Posterior vena cava (tissue), 2 donors: ENCODE measurements at places on chromosomes 11 and 22.

DNA sequence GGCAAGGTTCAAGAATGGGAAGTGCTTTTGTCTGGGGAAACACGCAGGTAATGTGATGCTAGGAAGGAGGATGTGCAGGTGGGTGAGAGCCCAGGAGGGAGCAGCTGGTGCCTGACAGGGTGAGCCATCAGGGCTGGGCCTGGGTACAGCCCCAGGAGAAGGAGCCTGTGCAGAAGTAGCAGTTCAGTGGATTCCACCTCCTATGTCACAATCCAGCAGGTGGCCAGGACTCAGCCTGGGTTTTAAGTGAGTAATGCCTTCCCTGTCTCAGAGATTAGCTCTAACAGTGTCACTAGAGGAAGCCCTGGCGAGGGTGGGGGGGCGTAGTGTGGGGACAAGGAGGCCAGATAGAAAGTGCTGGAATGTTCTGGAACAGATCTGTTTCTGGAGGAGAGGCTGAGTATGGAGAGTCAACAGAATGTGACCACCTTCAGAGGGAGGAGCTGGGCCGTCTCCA, 8.1 kb downstream of the RIC8A start:
- DNase-seq: peak; percentile 35

DNA sequence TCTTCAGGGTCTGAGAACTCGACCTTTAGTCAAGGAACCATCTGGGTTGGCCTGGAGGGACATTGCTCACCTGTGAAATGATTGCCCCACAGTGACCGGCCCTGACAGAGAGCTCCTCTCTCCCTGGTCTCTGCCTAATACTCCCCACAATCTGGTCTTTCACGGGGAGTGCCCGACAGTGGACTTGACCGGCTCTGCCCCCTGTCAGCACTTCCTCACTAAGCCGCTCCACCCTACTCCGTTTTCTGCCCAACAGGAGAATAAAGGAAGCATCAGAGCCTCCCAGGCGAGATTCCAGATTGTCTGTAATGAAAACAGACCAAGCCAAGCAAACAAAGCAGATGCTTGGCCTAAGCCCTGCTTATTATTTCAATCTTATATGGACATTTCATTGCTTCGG, 87.8 kb downstream of the FBXO7 start:
- DNase-seq: no peak

GRCh38 chr11:117281159-117281558, 10.0 kb upstream of the BACE1-AS start:
- DNase-seq: no peak

GRCh38 chr11:11043721-11044120, 185.9 kb upstream of the ZBED5 start:
- no peak for DNase-seq

- no peak for DNase-seq
These were observed 9.9 kb downstream of the CTSC start for GRCh38 chr11:88327462-88328143.

GRCh38 chr22:17114173-17114897, 6.8 kb downstream of the TMEM121B start:
- peak; percentile 68 for DNase-seq

DNA sequence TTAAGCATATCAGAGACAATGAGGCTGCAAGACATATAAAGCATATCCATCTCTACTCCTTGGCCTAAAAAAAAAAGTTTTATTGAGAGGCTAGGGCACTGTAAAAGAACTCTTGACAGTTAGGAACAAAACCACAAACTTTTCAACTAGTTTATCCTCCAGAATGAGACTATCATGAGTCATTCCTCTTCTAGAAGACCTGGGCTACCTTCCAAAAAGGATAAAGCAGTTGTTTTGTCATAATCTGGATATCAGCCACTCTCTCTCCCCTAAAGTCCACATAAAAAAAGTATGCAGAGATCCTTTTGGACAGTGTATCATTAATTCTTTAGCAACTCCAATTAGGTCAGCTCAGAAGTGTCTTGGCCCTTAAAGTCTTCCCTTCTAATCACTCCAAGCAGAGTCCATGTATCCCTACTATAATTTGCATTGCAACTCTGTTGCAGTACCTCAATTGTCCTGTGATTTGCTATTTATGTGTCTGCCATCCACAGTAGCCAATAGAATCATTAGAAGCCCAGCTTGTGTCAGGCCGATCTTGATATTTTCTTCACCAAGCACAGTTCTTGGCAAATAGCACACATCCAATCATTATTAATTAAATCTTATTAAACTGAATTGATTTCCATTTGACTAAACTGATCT, 10.4 kb downstream of the OR51T1 start:
- no peak for DNase-seq

GRCh38 chr22:35115515-35115914, 49.6 kb downstream of the ISX start:
- DNase-seq: no peak

DNA sequence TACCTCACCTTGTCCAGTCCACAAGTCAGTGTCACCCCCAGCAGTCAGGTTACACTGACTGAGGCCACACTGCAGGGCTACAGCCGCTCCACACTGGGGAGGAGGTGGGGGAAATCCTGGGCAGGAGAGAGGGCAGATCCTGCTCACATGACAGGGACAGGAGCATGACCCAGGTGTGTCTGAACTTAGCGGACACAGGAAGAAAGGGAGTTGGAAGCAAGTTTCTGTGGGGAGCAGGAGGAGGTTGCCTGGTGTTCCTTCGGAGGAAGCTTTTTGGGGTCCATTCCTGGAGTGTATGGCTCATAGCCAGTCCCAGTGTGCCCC, 5.9 kb downstream of the MMP11 start:
- DNase-seq: no peak

- DNase-seq: no peak
These were observed 31.6 kb upstream of the A4GALT start for GRCh38 chr22:42752230-42752746.

DNA sequence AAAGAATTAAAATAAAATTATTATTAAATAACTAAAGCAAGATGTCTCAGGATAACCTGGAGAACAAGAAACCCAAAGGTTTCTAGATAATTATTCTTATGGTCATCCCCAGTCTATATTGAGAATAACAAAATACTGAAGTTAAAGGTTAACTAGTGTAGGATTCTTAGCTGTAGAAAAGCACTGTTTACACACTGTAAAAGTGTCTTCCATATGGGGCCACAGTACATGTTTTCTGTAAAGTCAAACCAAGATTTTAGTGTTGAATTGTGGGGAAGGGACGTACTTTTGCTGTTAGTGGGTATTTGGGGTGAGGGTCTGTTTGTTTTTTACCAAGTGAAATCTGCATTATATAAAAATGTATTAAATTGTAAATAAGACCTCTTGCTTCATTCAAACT, 47.5 kb upstream of the SOX6 start:
- no peak for DNase-seq

- DNase-seq: no peak
These were observed 2.2 kb upstream of the VPS11 start for GRCh38 chr11:119065369-119065768.

DNA sequence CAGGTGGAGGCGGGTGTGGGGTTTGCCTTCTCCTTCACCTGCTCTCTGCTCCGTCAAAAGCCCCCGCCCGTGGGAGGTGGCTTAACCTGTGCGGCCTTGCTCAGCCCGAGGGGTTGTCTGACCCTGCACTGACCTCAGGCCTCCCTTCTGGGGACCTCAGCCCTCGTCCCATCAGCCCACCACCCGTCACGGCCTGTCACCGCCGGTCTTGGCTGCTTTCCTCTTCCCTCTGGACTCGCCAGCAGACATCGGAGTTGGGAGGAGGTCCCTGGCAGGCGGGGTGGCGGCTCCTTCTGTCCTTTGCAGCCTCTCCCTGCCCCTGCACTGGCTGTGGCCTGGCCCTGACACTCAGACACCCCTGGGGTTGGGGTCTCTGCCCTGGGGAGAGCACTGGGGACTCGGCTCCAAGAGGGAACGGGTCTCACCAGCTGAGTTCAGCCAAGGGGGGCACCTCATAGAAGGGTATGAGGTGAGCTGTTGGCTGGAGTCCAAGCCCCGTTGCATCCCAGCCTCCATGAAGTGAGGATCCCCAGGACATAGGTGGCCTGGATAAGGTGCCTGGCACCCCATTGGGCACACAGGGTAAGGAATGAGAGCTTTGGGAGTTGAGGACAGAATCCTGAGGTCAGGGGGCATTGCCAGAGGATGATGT, 999.6 kb downstream of the BRD1 start:
- peak; percentile 72 for DNase-seq
